ENCODE measurements at places on chromosomes 2 and 18.

DNA sequence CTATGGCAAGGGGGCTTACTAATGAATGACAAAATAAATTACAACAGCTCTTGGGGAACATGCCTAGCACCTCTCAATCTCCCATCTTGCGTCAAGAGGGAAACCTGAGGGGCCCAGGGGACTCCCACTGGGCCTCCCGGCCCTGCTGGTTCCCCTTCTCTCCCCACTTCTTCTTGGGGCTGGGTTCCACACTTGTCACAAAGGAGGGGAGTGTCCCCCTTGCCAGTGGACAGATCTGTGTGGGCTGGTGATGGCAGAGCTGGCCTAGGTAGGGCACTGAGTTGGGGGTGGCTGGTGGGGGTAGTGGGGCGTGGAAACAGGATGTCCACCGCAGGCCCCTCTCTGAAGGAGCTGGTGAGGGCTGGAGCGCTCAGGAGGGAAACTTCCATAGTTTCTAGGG lies 184.0 kb upstream of the HAAO start:
- DNase-seq: no peak

DNA sequence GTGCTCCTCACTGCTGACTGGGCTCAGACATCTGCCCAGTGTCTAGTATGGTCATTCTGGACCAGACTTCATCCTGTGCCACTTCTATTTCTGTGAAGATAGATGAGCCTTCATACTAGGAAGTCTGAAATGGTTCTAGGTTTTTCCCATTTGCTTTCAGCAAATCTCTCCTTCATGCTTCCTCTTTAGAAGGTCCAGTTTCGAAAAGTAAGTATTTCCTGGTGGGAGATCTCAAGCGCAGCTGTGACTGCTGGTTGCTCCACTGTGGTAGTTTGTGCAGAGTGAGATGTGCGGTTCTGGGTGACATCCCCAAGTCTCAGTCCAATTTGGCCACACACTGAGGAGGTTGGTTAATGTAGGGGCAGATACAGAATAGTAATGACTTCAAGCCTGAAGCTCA lies 14.4 kb downstream of the IL36B start:
- no peak for DNase-seq

DNA sequence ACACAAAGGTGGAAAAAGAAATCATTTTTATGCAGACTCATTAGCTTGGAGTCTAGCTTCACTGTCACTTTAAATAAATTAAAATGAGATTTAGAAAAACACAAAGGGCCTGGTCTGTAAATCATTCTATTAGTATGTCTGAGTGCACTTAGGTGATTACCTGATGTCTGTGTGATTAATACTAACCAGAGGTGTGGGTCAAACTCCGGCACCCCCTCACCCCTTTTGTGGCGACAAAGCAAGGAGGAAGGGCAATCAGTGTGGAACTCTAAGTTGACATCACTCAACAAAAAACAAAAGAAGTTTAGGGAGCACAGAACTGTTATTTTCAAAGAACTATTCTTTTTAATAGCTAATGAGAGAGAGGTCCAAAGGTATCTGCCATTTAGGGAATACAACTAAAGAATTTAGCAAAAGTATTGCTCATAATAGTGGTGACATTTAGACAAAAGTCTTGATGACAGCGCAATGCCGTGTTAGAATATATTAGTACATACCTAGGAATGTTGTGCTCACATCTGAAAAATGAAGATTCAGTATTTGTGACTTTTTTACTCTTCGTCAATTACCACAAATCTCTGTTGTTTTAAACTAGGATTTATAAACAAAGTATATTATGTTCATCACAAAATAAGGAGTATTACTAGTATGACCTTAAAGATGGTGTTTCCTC lies 66.3 kb downstream of the ZEB2 start:
- DNase-seq: no peak

DNA sequence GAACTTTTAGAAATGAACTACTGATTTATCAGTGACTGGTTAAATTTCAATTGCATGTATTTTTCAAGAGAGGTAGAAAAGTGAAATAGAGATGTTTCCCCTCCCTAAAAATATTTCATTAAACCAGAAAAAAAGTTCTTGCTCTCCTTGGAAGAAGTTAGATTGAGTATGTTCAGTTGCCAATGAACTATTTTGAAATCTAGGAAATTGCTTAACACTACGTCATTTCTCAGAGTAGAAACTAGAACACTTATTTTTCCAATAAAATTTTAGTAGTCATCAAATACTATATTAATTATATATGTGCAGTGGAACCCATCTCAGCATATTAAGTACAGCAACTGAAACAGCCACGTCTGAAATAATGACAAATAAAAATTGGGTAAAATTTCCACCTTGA lies 51.8 kb upstream of the STAT1 start:
- no peak for DNase-seq

DNA sequence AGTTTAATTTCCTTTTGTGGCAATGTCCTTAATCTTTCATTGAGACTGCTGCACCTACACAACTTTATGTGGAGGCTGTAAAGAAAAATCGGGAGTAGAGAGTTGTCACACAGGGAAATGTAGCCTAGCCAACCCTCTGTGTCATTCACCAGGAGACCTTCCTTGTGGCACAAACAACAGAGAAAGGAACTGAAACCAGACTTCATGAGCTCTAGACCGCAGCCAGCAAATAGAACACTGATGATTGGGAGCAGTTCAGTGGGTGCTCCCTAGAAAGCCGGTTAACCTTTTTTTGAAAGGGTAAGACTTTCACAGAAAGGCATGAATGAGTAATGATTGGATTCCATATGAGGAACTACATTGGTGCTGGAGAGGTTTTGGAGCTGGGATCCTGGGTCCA lies 1752.4 kb upstream of the CELF4 start:
- no peak for DNase-seq

GRCh38 chr2:233556881-233557736 lies 9.5 kb downstream of the USP40 start:
- no peak for DNase-seq

- no peak for DNase-seq
Measured at GRCh38 chr2:73376681-73377080, 9.0 kb upstream of the ALMS1 start.

GRCh38 chr2:227097495-227098161 lies 66.4 kb downstream of the COL4A4 start:
- no peak for DNase-seq

DNA sequence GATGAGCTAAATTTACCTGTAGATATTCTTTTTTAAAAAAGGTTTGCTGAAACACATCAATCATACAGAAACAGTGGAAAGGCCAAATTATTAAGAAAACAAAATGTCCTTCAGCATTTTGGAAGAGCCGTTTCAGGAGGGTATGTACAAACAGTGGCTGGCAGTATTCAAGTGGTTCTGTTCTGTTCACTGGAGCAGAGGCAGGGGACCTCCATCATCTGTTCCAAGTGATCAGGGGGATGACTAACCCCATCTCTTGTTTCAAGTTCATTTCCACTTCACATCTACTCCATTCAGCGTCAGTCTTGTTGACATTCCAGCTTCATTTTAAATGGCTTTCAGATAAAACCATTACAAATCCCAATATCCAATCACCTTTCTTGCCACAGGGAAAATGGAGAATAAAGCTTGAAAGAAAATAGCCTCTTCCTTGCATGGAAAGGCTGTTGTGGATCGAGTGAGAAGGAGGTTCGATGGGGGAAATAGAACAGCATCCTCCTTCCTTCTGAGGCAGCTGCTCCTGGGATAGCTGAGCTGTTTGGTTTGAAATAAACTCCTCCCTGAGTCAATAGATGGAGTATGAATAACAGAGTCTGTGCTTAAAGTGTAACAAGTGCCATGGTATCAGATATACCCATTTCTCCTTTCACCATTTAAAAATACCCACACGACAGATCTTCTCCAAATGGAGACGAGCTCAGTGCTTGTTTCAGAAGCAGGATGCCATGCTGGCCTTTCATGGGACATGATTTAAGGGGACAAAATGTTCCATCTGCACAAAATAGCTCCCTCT lies 63.7 kb upstream of the OTOF start:
- no peak for DNase-seq

GRCh38 chr2:28036307-28036706 lies 145.8 kb downstream of the BABAM2 start:
- DNase-seq: no peak

DNA sequence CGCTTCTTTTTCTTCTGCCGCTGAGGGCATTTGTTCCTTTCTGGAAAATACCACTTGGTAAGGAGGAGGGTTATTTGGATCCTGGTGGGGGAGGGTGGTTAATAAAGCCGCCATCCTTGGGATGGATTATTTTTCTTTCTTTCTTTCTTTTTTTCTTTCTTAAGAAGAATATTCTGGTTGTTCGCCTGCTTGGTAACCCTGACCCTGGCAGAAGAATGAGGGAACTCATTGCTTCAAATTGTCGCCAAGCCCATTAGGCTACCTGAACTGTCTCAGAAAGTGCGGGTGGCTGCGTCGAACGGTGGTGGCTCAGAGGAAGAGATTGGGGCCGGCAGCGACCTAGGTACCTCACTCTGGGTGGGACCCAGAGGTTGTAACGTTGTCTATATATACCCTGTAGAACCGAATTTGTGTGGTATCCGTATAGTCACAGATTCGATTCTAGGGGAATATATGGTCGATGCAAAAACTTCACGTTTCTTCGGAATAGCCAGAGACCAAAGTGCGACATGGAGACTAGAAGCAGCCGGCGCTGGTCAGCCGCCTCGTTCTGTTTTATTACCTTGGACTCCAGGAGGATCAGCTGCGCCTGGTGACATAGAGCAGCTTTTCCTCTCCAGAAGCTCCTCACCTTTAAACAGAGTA lies 1.3 kb upstream of the HOXD4 start:
- no peak for DNase-seq

DNA sequence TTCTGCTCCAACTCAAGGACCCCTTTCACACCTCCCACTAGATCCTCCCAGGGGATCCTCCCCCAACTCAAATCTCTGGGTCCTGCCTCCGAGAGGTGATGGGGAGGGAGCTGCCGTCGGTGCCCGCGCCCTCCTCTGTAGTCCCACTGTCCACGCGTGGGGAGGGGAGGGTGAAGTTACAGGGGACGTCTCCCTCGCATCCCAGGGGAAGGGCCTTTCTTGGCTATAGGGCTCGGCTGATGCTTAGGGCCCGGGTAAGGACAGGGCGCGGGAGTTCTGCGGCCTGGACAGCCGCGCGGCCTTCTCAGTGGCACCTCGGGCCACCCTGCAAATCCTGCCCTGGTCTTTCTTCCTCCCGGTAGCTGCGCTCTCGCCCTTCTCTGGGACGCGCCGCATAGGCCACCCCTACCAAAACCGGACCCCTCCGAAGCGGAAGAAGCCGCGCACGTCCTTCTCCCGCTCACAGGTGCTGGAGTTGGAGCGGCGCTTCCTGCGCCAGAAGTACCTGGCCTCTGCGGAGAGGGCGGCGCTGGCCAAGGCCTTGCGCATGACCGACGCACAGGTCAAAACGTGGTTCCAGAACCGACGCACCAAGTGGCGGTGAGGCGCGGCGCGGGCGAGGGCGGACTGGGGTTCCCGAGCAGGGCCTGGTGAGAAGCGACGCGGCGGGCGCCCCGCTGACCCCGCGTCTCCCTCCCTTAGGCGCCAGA lies 1.2 kb downstream of the TLX2 start:
- no peak for DNase-seq

- DNase-seq: no peak
Measured at GRCh38 chr18:62846313-62846712, 131.0 kb downstream of the PHLPP1 start.

GRCh38 chr2:201201371-201201770 lies 18.4 kb downstream of the CASP10 start:
- DNase-seq: peak; percentile 51

DNA sequence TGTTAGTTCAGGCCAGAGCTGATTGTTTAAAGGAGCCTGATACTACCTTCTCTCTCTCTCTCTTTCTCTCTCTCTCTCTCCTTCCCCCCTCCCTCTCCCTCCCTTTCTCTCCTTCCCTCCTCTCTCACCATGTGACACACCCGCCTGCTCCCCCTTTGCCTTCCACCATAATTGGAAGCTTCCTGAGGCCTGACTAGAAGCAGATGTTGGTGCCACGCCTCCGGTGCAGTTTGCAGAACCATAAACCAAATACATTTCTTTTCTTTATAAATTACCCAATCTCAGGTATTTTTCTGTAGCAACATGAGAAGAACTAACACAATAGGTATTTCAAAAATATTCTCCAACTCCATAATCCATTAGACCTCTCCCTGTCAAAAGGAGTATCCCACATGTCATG lies 62.4 kb downstream of the ANKRD62 start:
- DNase-seq: no peak

DNA sequence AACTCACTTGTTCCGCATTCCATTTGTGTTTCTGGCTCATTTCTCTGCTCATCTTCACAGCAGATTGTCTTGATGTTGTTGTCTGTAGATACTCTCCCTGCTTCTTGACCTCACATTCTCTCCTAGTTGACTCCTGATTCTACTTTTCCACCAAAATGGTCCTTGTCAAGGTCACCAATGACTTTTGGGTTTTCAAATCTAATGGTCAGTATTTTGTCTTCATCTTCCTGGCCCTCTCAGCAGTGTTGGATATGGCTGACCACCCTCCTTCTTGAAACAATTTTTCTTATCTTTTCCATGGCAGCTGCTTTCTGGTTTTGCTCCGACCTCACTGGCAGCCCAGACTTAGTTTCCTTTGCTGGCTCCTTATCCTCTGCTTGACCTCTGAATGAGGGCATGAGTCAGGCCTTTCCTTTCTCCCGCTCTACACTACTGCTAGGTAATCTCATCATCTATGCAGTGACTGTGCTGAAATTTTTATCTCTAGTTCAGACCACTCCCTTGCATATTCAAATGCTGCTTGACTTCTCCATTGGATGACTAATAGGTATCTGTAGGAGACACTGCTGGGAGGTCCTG lies 386.6 kb upstream of the SPRED2 start:
- no peak for DNase-seq

DNA sequence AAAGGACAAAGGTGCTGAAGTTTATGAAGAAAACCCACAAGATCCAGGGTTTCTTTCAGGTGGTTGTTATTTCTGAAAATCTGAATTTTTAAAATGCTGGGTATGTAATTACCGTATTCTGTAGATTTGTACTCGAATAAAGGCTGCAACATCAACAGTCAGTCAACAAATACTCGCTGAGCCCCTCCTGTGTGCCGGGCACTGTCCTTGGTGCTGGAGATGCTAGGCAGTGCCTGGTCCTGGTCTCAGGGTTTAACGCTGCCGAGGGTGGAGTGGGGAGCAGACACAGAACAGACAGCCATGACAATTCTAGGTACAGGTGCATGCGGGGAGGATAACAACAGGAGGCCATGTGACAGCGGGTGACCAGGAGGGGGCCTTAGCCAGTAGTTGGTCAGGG lies 27.2 kb upstream of the PDIA6 start:
- no peak for DNase-seq

- no peak for DNase-seq
Measured at GRCh38 chr2:65778137-65778536, 345.7 kb upstream of the SPRED2 start.

GRCh38 chr2:182377467-182377866 lies 49.4 kb downstream of the PDE1A start:
- no peak for DNase-seq

All from naive thymus-derived CD8-positive, alpha-beta T cell (primary cell).